NAMALWA (cell line): ENCODE measurements at places on chromosomes 13 and 19.

GRCh38 chr13:36685927-36686326, 12.1 kb downstream of the SERTM1 start:
- no peak for DNase-seq

DNA sequence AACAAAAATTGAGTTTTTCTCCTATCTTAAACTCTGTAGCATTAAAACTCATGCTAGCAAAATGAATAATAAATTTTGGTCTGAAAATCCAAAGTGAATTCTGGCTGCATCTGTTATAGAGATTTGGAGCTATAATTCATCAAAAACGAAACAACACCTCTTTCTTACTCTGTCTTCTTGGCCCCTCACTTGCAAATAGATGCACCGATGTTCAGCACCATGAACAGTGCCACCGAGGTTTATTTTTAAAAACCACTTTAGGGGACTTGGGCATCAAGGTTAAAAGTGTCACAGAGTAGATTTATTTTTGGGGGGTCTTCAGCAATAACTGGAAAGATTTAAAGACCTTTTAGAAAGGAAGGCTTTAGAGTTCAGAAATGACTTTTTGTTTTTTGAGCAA, 26.1 kb upstream of the EID2 start:
- no peak for DNase-seq

- no peak for DNase-seq
These were observed 551.0 kb upstream of the NBEA start for GRCh38 chr13:34391076-34391475.

DNA sequence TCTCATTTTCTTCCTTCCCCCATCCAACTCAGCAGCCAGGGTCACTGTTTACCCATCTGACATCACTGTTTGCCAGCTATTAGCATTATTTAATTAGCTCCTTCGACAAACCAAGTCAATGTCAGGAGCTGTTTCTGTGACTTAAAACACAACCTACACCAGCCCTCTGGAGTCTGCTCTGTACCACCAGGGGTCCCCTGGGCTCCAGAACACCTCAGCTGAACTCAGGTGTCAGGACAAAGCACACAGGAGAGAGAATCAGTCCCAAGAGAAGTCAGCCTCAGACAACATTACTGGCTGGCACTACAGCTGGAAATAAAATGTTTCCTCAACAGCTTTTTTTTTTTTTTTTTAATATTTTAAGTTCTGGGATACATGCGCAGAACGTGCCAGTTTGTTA, 45.1 kb downstream of the DCLK1 start:
- peak; percentile 2 for DNase-seq

GRCh38 chr13:60654415-60654814, 257.4 kb downstream of the TDRD3 start:
- no peak for DNase-seq

DNA sequence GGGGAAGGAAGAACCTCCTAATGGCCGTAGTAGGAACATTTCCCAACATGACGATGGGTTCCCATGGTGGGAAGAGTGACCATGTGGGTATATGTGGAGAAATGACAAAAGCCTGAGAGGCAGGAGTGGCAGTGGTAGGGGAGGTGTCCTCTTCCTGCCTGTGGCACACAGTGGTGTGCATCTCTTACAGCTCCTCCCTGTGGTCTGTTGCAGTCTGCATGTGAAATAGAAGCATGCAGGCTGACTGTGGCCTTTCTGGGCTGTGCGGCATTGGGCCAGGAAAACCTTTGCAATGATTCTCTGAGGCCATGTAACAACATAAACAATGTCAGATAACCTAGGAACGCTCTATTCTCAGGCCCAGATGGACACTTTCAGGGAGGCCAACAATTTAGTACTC, 84.0 kb downstream of the LACC1 start:
- DNase-seq: peak; percentile 21

- no peak for DNase-seq
These were observed 313.5 kb downstream of the FOXO1 start for GRCh38 chr13:40352802-40353562.

DNA sequence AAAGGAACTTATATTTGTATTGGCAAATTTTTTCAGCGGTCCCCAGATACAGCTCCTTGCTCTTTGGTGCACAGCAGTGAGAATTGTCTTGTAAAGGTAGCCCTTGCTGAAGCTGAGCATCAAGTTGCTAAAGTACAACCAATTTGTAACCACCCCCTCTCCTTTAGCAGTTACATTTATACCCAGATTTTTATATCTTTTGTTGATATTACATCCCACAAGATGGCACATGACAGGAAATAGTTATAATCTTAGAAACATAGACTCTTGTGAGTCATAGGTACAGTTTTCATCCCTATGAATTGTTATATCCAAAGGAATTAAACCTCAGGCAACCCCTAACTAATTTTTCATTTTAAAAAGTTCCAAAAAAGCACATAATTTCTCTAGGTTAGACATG, 523.0 kb upstream of the SLITRK1 start:
- no peak for DNase-seq

- no peak for DNase-seq
These were observed 385.7 kb downstream of the DCT start for GRCh38 chr13:94093652-94094315.

DNA sequence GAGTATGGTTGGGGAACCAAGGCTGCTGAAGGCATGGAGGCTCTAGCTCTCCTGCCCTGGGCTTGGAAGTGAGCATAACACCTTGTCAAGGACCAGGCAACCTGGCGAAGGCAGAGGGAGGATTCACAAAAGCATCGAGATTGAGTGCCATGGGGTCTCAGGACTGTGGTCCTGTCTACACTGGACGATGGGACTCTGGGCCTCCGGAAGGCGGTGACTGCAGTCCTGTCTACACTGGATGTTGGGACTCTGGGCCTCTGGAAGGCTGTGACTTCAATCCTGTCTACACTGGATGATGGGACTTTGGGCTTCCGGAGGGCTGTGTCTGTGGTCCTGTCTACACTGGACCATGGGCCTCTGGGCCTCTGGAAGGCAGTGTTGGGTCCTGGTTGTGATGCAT, 290.4 kb downstream of the TEX29 start:
- DNase-seq: no peak

- no peak for DNase-seq
These were observed 238.2 kb upstream of the IRS2 start for GRCh38 chr13:110024645-110024980.

- DNase-seq: peak; percentile 69
These were observed 15.5 kb downstream of the KASH5 start for GRCh38 chr19:49403404-49404187.

DNA sequence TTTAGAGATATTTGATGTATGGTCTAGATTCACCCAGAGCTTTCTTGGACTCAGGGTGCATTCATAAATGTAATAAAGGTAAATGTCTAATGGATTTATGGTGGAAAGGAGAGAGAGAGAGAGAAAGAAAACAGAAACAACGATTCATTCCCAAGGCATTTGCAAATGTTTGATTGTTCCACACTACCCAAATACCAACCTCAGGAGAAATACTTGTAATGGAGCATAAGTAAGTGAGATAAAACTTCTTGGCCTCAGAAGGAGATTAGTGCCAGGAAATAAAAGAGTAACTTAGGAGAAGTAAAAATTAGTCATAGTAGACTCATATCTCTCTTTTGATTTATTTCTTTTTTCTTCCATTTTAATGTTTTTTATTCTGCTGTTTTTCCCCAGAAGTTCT, 40.6 kb upstream of the DGKH start:
- DNase-seq: no peak

DNA sequence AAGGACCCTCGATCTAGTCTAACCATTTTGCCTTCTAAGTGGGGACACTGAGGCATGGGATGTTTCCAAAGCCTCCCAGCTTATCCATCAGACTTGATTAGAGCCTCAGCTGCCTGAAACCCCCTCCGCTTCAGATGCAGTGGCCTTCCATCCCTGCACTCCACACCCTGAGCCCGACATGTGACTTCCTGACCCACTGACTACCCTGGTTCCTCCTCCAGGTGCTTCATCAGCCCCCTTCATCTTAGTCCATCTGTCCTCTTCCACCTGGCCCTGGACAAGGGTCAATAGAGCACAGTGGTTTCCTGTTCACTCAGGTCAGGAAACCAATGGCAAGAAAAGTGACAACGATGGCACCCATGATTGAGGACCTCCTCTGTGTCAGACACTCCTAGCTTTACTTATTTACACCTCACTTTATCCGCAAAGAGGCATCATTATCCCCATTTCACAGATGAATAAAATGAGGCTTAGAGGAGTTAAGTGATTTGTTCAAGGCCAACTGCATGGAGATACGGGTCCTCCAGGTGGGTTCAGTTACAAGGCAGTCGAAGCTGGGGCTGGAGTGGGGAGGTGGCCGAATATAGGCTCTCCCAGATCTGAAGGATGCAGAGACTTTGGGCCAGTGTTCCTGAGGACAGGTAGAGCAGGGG, 81.6 kb upstream of the TM9SF2 start:
- DNase-seq: no peak

DNA sequence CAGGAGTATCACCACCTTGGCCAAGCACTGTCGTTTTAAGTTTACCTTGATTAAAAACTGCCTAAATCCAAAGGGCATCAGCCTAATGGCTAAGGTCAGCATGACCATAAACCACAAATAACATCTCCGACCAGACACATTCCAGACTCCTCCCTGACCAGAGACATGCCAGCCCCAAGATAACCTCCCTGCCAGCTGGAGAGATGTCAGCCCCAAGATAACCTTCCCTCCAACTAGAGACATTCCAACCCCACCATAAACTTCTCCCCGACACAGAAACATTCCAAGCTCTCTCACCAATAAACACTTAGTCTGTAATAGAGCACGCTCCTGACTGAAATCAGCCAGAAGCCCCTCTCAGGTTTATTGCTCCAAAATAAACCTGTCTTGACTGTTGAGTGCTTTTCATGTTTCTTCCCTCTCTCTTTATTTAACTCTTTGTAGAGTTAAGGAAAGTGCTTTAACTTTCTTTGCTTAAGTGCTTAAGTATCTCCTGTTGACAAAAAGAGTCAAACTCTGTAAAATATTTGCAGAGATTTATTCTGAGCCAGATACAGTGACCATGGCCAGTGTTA, 36.5 kb downstream of the WDR87 start:
- DNase-seq: no peak

- DNase-seq: no peak
These were observed 32.7 kb upstream of the ZNF254 start for GRCh38 chr19:24054044-24054935.

DNA sequence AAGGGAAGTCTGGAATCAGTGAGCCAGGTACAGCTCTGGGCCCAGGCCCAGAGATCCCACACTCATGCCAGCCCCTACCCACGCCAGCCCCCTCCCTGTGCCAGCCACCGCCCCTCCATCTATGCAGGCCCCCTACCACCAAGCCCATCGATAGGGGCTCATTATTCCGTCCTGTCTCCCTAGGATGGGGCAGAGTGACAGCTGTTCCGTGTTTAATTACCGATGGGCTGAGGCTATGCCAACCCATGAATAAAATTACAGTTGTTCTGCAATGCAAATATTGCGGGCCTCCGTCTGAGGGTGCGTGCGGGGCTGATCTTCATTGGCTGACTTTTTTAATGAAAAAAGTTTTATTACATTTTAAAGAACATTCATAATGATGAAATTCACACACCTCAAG, 35.6 kb upstream of the PEPD start:
- no peak for DNase-seq

GRCh38 chr19:48890551-48890950, 8.0 kb downstream of the TULP2 start:
- DNase-seq: no peak

- DNase-seq: no peak
These were observed 9.5 kb upstream of the MPV17L2 start for GRCh38 chr19:18183529-18183928.

GRCh38 chr19:38433268-38433733, at the start of gene RYR1:
TSS of gene RYR1 (plus strand) at chr19:38433691. CDS start at chr19:38433830, 139 bp downstream.
- peak; percentile 28 for DNase-seq

GRCh38 chr13:30619731-30620130, 2.0 kb downstream of the USPL1 start:
- no peak for DNase-seq

GRCh38 chr13:31793246-31793645, 53.9 kb downstream of the RXFP2 start:
- DNase-seq: no peak

DNA sequence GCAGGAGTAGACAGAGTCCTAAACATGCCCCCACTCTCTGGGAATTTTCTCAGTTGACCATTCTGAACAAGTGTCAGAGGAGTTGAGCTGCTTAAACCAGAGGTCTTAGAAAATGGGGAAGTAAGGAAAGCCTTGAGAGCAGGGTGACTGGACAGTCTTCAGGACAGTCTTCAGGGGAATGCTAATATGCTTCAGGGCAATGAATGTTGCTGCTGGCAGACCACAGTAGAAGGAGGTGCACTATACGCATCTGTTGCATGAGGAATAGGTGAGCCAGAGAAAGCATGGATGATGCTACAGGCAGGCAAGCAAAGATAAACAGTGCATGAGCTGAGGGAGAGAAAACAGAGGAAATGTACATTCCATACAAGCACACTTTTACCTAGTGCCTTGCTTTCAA, 196.6 kb upstream of the GPR12 start:
- DNase-seq: no peak

DNA sequence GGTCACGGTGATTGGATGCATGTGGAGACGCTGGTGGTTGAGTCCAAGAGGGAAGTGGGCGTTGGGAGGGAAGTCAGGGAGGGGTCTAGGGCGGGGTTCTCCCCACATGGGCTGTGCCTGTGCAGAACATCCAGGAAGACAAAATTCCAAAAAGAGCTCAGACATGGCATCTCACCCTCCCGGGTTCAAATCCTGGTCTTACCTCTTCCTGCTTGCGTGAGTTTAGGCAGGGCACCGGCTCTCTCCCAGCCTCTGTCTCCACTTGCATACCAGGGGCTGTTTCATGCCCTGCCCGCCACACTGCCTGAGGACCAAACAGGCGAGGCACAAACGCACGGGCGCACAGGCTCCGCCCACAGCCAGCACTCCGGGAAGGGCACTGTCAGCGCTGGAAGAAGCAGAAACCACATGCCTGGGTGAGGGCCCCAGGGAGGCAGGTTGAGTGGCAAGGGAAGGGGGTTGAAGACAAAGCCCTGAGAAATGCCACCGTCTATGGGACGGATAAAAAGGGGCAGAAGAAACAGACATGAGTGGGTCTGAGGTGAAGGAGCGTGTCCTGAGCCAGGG, 123.6 kb upstream of the SOX1 start:
- no peak for DNase-seq

- DNase-seq: no peak
These were observed 163.7 kb downstream of the SHISA2 start for GRCh38 chr13:25887962-25888655.

DNA sequence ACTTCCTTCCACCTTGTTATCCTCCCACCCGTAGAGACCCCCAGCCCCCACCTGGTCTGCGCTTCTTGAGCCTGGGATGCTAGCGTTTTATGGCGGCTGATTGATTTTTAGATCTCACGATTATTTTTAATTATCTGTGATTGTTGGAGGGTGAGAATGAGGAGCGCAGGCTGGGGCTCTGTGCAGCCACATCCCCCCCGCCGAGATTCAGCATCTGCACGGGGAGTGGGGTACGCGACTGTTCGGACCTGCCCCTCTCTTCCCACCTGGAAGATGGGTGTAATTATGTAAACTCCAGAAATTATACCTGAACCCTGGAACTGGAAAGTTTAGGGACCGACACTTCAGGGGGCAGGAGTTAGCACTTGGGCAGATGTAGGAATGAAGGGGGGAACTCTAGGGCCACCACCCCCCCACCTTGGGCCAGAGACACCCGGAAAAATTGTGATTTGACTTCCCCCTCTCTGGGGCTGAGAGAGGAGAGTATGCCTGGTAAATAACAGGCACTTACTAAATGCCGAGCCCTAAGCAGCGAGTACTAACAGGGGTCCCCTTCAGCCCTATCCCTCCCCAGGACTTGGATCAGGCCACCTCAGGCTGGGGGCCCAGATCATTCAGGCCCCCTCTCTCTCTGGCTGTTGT, 1.8 kb upstream of the ONECUT3 start:
- DNase-seq: no peak
